ENCODE measurements at places on chromosomes 6 and 20.

- DNase-seq = no peak
Observed at GRCh38 chr20:54665812-54666211, 190.4 kb downstream of the DOK5 start.

DNA sequence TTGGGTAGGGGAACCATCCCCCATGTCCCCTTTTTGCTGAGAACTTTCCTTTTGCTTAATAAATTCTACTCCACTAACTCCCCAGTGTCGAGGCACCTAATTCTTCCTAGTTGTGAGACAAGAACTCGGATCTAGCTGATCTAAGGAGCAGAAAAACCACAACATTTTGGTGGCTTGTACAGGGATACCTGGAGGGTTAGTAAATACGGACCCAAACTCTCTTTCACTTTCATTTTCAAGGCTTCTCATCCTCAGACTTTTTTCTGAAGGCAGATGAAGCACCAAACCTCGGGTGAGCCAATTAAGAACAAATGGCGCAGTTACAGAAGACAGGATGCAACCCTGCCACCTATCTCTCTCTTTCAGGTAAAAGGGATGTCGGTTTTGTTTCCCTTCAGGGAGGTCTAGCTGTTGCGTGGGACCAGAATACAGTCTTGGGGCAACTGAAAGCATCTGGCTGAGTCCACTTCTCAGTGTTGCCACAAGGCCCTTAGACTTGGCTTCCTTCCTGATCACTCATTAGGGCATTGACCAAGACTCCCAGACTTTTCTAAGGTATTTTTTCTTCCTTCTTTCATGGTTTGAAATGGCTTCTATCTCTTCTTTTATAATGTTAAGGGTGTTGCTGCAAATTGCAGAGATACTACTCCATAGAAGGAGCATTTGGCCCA is 11.1 kb upstream of the HTR1B start:
- no peak for DNase-seq

DNA sequence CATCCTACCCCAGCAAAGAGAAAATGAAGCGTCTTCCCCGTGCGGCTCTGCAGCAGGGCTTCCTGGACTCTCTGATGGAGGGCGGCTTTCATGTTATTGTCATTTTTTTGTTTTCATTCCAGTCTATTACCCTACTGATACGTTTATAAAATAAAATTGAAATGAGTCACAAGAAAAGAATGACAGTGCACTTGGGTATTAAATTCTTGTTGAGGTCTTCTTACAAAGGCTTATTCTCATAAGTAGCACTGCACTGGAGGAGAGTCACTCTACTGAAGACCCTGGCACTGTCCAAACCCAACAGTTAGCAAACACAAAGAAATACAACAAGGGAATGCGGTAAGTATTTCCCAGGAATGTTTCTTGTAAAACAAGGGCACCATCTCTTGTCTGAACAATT is 379.3 kb downstream of the MAFB start:
- DNase-seq = no peak

GRCh38 chr20:62748311-62748710 is 39.7 kb downstream of the NTSR1 start:
- DNase-seq = no peak

GRCh38 chr6:1377526-1377925 is 11.8 kb upstream of the FOXF2 start:
- DNase-seq = no peak

DNA sequence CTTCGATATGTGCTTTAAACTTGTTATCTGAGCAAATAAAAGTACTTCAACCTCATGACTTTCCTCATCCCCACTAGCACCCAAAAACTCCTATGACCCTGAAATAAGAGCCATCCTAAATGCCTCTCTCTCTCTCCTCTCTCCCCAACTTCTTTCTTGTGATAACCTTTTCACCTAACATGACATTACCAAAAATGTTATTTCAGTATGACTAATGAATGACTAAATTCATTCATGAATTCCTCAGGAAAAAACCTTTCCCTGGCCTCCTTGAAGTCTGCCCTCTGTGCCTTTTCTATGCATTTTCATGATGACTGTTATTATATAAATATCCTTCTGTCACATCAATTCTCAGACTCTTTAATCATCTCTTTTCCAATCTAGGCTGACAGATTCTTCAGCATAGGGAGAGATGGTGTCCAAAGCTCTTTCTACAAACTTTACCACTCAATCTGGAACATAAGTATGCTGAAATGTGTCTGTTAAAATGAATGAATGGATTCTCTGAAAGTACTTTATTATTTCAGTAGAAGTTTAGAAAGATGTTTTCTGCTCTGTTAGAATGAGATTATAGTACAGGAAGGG is 114.3 kb upstream of the GGTLC1 start:
- DNase-seq = no peak

DNA sequence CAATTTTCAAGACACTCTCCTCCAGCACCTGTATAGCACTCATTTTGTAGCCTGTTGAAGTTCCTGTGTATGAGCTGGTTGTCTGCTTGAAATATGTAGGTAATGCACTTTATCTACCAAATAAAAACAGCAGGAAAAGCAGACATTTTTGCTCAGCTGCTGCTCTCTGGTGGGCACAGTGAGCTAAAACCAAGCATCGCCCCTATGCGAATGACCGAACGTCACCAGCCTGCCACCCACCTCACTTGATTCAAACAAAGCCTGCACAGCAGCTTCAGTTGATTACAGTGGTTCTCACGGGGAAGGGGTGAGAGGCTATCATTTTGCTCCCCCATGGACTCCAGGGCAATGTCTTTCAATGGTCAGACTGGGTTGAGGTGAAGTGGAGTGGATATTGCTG is 185.7 kb downstream of the SASH1 start:
- DNase-seq = no peak

GRCh38 chr6:145540741-145541140 is 194.6 kb downstream of the EPM2A start:
- DNase-seq = no peak

- no peak for DNase-seq
Observed at GRCh38 chr6:26185802-26186201, 98.6 kb downstream of the HFE start.

GRCh38 chr6:44527583-44528369 is 140.3 kb downstream of the CDC5L start:
- no peak for DNase-seq

- DNase-seq = no peak
Observed at GRCh38 chr6:23985015-23985414, 141.0 kb upstream of the NRSN1 start.

DNA sequence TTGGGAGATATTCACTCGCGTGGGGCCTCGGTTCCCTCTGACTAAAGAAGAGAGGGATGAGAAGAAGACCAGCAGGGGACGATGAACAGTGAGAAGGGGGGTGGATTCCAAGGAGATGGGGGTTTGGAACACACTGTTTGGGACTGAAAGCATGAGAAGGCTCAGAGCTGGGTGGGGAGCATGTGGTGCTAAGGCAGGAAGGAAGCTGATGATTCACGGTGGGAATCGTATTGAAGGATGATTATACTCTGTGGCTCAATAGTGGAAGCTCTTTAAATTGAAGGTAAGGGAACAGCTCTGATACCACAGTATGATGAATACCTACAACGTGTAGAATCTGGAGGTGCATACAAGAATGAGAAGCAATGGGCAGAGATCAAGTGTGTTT is 117.5 kb upstream of the KCNK16 start:
- DNase-seq = no peak
